Stimulated activated CD8-positive, alpha-beta memory T cell treated with anti-CD3 and anti-CD28 coated beads, Interleukin-15, amount 100 ng/mL, for 24 hours (primary cell): ENCODE measurements at places on chromosomes 13 and 19.

DNA sequence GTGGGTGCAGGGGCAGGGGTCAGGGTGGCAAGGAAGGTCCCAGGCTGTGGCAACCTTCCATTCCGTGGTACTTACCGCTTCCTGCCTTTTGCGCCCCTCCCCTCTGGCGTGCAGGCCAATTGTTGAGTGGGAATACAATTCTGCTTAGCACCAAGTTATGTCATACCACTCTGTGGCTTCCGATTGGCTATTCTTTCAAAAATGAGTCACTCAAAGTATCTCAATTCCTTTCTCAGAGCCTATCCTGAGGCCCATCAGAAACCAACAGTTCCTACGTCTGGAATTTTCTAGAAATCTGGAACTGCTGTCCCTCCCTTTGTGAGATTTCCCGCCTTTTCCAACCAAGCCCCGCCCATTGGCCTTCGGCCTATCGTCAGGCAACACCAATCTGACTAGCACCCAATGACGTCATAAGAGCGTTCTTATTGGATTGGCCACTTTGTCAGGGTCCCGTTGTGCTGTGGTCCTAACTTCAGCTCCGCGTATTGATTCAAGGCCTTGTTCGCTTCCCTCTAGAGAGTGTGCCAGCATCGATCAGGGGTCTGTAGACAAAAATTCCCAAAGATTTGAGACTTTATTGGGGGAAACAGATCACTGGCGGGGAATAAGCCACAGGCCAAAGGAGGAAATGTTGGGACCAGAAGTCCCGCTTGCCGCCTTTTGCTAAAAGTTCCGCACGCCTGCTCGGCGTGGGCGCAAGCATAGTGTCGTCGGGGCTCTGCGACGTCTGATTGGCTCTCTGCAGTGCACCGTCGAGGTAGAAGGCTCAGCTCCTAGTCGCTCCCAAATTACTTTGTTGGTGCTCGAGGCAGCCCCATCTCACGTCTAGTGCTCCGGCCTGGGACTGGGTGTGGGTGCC, 11.7 kb downstream of the NTN5 start:
- DNase-seq: peak; percentile 59

DNA sequence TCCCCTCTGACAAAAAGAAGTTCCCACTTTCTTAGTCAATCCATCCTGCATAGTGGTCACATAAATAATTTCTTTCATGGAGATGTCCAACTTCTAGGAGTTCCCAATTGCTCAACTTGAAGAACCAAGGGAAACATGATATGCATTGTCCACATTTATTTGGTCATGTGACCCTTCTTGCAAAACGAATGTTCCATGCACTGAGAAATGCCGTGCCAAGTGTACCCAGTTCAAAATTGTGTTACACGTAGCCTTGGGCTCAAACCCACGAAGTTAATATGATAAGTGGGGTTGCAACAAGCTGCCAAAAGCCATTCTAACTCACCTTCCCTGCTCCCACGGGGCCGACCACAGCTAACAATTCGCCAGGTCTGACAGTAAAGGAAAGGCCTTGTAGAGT, 113.1 kb downstream of the ABCC4 start:
- no peak for DNase-seq

DNA sequence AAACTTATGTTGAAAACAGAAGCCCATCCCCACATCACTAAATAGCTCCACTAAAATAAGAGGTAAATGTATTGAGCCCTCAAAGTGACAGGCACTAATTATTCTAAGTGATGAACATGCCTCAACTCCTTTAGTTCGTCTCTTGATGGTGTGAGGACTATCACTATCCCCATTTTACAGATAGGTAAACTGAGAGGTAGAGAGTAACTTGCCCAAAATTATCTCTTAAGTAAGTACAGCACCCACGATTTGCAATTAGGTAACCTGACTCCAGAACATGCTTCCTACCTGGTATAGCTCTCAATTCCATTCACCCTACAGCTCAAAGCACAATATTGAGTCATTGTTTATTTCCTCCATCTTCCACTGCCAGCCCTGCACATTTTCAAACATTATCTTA, 12.7 kb downstream of the ZAR1L start:
- DNase-seq: no peak

- no peak for DNase-seq
These were observed 27.5 kb upstream of the UBE2L5 start for GRCh38 chr13:30394751-30395191.

DNA sequence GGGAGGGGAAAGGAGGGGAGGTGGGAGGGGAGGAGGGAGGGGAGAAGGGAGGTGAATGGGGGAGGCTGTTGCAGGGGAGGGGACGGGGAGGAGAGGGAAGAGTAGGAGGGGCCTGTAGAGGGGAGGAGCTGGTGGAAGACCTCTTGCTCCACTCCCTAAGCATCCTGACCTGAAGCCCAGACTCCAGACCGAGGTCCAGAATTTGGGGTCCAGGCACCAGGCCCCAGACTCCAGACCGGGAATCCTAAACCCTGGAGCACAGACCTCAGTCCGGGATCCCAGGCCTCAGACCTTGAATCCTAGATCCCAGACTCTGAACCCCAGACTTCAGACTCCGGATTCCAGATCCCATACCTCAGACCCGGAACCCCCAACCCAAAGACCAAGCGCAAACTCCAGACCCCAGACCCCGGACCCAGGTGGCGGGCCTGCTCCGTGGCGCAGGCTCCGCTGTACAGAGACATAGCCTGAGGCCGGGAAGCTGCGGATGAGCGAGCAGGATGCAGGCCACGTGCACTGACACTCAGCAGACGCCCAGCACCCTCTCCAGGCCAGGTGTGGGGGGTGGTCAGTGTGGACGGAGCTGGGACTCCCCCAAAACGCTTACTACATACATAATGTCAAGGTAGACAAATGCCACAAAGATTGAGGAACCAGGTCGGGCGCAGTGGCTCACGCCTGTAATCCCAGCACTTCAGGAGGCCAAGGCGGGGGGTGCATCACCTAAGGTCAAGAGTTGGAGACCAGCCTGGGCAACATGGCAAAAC, 710 bp upstream of the BTBD2 start:
- no peak for DNase-seq

- no peak for DNase-seq
These were observed 249.8 kb downstream of the NBEA start for GRCh38 chr13:35191883-35192282.

DNA sequence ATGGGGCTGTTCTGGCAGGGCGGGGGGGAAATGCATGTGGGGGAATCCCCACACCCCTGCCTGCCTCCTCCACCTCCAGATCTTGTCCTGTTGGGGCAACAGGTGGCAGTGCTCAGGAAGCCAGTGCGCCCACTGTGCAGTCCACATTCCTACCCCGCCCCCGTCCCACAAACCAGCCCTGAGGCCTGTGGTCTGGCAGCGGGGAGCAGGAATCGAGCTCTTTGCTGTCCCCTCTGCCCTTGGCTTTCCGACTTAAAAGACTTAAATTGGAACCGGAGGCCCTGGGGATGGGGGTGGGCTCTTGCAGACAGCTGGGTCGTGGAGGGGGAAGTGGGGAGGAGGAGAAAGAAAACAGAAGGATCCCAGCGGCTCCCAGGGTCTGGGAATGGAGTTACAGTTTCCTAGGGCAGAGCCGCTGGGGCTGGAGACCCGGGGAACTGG, 4.3 kb downstream of the NANOS3 start:
- DNase-seq: no peak

DNA sequence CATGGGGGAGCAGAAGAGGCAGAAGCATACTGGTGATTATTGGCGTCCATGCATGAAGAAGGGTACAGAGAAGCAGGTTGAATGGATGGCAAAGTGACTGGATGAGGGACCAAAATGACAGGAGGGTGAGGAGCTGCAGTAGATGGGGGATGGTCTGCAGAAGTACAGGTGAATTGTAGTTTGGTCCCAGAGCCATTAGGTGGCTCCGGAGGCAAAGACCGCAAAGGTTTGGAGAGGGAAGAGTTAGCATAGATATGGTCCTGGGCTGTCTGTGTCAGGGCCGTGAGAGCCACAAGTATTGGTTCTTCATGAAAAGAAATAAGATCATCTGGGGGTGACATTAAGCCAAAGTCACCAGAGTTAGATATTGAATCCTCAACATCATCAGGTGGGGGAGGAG, 59.0 kb upstream of the ZNF726 start:
- no peak for DNase-seq

DNA sequence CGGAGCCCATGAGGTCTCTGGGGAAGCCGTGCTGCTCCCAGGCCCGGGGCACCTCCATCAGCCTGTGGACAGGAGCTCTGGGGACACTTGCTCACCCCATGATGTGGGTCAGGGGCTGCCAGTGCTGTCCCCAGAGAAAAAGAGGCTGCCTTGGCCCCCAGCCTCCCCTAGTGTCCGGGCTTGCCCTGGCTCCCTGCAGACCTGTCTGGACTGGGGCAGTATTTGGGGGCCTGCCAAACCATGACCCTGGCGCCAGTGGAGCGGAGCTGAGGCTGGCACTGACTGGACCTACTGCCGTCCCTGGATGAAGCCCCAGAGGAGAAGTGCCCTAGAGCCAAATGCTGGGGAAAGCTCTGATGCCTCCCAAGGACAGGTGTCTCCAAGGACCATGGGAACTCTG, 30.4 kb downstream of the ELAVL1 start:
- DNase-seq: no peak

GRCh38 chr19:56252699-56253422, 19.7 kb upstream of the EDDM13 start:
- peak; percentile 58 for DNase-seq

- DNase-seq: no peak
These were observed 21.1 kb upstream of the ZSCAN18 start for GRCh38 chr19:58118979-58119733.

- no peak for DNase-seq
These were observed 63.4 kb downstream of the EFNB2 start for GRCh38 chr13:106471957-106472543.

- no peak for DNase-seq
These were observed 4.8 kb downstream of the KMT5C start for GRCh38 chr19:55344444-55344843.

DNA sequence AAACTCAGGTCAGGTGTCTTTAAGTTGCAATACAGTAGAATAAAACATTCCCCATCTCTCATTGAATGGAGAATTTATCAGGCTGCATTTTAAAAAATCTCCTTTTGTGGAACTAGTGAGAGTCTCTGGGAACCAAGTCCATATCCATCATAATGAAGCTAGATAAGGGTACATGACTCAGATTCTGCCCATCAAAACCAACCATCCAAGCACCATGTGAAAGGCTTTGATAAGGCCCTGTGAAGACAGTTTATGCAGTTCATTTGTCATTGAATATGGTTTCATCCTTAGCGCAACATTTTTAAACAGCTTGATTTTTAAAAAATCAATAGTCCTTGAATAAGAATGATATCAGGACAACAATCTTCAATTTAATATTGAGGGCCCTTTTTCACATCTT, 56.3 kb upstream of the DIAPH3 start:
- DNase-seq: no peak

- no peak for DNase-seq
These were observed at the start of gene ZSCAN1 for GRCh38 chr19:58033741-58034476. Gene ZSCAN1, plus strand, starts transcription at chr19:58034025. Its CDS starts 3,812 bp downstream, at chr19:58037837.

- no peak for DNase-seq
These were observed 138.5 kb upstream of the DACH1 start for GRCh38 chr13:72005455-72005854.

DNA sequence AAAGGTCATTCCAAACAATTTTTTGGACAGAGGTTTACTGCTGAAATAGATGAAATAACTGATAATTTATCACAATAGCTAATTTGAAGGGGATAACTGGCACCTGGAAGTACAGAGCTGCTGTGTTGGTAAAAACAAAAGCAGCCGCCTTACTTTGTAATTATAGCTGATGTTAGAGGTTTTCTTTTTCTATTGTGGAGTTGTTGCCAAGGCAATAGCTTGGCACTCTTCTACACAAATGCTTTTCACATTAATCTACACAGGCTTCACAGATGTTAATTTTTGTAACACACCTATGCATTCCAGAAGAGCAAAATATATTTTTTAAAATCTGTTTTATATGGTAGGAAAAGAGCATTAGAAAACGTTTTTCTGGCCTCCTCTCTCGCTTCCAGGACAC, 56.9 kb downstream of the LACC1 start:
- no peak for DNase-seq

DNA sequence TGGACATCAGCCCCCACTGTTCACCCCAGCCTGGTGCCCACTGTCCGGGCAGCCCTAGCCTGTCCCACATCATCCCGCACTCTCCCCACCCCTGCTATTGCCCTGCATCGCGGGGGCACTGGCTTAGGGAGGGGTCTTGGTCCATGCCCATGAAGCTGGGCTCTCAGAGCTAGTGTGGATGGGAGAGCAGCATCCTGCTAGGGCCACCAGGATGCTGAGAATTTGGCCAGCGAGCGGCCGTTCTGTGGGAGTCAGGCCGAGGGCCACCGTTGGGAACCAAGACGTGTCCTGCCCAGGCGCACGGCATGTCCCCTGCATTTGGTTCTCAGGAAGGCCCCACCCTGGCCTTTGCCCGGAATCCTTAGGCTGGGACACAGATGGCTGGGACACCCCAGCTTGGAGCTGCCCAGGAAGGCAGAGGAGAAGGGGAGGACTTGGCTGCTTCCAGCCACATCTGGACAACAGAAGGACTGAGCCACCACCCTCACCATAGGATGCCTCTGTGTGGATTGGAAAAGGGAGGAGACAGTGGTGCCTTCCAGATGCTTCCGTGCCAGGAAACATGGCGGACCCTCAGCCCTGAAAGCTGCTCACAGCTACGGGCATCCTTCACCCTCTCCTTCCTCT, 14.6 kb downstream of the ADGRE5 start:
- no peak for DNase-seq

DNA sequence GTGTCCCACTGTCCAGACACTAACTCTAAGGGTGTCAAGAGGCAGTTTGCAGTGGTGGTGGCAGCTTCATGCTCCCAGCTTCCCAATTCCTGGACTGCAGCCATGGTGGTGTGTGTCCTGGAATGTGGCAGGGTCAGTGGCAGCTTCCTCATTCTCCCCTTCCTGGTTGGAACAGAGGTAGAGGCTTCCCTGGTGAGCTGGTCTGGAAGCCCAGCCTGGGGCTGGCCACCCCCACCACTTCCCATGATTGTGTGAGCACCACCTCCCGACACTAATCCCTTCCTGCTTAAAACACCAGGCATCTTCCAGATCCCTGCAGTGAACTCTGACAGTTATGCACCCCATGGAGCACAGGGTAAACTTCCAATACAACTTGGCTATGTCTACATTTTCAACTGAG, 134.9 kb downstream of the RAP2A start:
- DNase-seq: no peak

DNA sequence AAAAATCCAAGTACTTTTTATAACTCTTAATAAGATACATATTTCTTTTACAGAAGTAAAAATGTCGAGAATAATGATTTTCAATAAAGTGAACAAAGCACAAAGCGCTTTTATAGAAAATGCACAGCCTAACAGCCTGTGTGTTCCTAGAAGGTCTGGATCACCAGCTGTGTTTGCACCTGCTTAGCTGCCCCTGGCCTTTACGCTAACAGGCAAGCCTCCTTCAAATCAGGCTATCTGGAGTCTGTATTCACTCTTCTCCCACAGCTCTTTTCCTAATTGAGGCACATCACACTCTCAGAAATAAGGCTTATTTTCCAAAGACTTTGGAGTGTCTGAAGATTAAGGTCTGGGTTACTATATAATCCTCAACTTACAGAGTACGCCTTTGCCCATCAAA, 183.1 kb downstream of the LHFPL6 start:
- DNase-seq: no peak
